NCI-H460 (cell line): ENCODE measurements at places on chromosomes 11 and 22. TPM values are rescaled to one million over a fixed set of nuclear protein-coding genes. Genes with fewer than 3 reads are reported as not detected.
A peak's percentile ranks its signal among the peaks of the same experiment; 100 is the strongest.

- no peak for DNase-seq
Observed at GRCh38 chr11:36395978-36396736, 100.1 kb downstream of the PRR5L start.

GRCh38 chr22:17266251-17266971 lies 47.2 kb upstream of the ADA2 start:
- no peak for DNase-seq

DNA sequence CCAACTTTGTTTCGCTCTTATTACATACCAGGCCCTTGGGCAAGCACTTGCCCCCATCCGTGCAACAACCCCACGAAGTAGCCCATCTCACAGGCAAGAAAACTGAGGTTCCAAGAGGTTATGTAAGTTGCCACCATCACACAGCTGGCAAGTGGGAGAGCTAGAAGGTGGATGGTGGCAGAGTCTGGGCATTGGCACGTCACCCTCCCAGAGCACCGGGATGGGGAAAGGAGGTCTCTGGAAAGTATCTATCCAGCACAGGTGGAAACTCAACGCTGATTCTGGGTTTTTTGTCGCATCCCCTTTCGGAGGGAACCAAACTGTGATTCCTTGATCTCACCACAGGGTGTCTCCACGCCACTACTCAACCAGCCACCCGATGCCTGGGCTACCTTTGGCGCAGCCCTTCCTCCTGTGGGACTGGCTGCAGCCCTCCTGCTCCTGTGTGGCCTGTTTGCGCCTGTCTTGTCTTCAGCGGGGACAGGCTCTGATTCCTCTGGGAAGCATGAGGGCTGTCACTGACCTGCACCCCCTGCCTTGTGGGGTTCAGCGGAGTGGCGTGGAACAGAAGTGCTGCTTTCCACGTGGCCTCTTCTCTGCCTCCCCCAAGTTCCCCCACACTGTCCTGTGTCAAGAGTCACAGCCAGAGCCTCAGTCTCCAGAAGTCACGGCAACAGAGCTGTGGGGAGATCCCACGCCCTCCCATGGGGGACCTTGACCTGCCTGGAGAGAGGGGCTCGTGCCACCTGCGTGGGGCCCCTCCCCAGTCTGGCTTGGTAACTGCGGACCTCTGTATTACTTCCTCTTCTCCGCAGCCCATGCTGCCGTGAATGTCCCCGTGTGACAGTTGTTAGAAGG lies 34.4 kb upstream of the TRIM29 start:
- peak; percentile 36 for DNase-seq

Gene CD3D
- total RNA-seq = not detected in 2 replicates
